ENCODE measurements at places on chromosomes 16 and 17. TPM values are rescaled to one million over a fixed set of nuclear protein-coding genes. Genes with fewer than 3 reads are reported as not detected.

- peaks cover 12% of the 10 kb centered on the region for H3K27me3 ChIP-seq
- H3K27ac ChIP-seq: no peak overlapping the region
- peaks cover 39% of the 10 kb centered on the region for H3K4me1 ChIP-seq
- DNase-seq: peak; percentile 54
Measured at GRCh38 chr16:84864326-84864955, 44.7 kb downstream of the CRISPLD2 start.

GRCh38 chr17:21505819-21506815 is 130.0 kb downstream of the KCNJ12 start:
- H3K36me3 ChIP-seq: no peaks in the 10 kb centered on the region
- H3K4me1 ChIP-seq: no peaks in the 10 kb centered on the region
- no peak for DNase-seq
- H3K27ac ChIP-seq: no peak overlapping the region

DNA sequence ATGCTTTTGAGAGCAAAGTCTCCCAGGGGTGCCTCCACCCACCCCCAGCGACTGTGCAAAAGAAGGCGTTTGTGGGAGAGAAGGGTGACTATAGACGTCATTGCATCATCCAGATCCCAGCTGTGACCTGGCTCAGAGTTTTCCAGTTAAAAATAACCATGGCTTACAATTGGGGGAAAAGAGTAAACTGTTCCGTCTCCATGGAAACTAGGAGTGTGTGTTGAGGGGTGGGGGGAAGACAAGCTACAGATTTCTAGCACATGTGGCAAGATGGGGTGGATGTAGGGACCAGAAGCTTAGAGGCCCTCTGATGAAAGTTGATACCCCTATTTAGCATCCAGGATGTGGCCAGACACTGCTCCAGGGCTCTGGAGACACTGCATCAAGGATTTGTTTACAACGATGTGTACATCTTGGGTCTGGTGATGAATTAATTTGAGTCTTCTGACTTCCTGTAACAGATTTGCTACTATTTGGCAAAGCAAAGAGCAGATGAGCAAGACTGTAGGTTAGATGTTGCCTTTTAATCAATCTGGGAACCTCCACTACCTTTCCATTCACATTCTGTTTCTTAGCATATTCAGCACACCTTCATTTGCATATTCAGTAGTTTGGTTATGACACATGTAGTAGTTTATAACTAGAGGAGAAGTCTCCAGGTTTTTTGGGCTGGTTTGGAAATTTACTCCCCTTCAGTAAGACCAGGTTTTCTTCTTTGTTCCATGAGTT is 6.2 kb upstream of the DUSP14 start:
- peak overlapping the region; percentile 29 for H3K27ac ChIP-seq
- H3K4me3 ChIP-seq: no peak overlapping the region
- peaks cover 10% of the 10 kb centered on the region for H3K4me1 ChIP-seq
- peak; percentile 91 for DNase-seq

GRCh38 chr17:19303367-19303776 is 59.2 kb downstream of the B9D1 start:
- H3K4me3 ChIP-seq: no peak overlapping the region
- H3K4me1 ChIP-seq: peaks cover 37% of the 10 kb centered on the region
- H3K27ac ChIP-seq: peak overlapping the region; percentile 69
- H3K36me3 ChIP-seq: peaks cover 10% of the 10 kb centered on the region
- no peak for DNase-seq
- H3K27me3 ChIP-seq: no peaks in the 10 kb centered on the region

GRCh38 chr16:74100395-74101326 is 196.0 kb upstream of the PSMD7 start:
- H3K36me3 ChIP-seq: no peaks in the 10 kb centered on the region
- H3K27me3 ChIP-seq: no peaks in the 10 kb centered on the region
- no peak overlapping the region for H3K4me3 ChIP-seq
- no peak for DNase-seq
- H3K4me1 ChIP-seq: no peaks in the 10 kb centered on the region
- H3K27ac ChIP-seq: no peak overlapping the region

DNA sequence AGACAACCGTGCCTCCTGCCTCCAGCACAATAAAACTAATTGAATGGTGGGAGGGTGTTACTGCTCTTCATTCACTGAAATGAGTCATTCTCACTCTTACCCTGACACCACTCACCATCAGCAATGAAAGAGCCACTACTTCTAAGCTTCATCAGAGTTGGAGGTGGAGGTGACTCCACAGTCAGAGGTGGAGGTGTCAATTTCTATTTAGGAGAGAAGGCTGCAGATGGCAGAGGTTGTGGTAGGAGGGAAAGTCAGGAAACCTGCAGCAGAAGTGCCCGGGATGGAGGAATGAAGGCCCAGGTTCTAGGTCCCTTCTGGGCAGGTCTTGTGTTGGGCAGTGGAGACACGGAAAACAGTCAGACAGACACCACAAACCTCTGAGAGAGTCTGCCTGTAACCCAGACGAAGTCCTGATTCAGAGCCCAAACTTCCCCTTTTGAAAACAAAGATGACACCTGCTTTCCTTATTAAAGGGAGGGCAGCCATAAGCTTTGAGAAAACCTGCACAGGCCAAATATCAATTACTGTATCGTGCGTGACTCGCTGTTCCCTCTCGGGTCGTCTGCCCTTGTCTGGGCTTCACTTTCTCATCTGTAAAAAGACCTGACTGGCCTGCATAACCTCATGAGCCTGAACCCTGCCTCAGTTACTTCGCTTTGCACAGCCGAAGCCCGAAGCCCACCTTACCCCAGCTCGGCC is 668 bp downstream of the ATPAF2 start:
- H3K27me3 ChIP-seq: no peaks in the 10 kb centered on the region
- peaks cover 23% of the 10 kb centered on the region for H3K4me1 ChIP-seq
- DNase-seq: no peak
- peaks cover 3% of the 10 kb centered on the region for H3K36me3 ChIP-seq
- H3K27ac ChIP-seq: peak overlapping the region; percentile 85
- H3K4me3 ChIP-seq: peak overlapping the region; percentile 97

GRCh38 chr16:23905027-23905426 is 69.2 kb downstream of the PRKCB start:
- no peak overlapping the region for H3K27ac ChIP-seq
- no peaks in the 10 kb centered on the region for H3K36me3 ChIP-seq
- peak; percentile 39 for DNase-seq

GRCh38 chr17:40679523-40679907 is 14.5 kb upstream of the KRT222 start:
- H3K27ac ChIP-seq: no peak overlapping the region
- no peak for DNase-seq
- H3K27me3 ChIP-seq: peaks cover 15% of the 10 kb centered on the region
- H3K4me3 ChIP-seq: no peak overlapping the region
- no peaks in the 10 kb centered on the region for H3K36me3 ChIP-seq

DNA sequence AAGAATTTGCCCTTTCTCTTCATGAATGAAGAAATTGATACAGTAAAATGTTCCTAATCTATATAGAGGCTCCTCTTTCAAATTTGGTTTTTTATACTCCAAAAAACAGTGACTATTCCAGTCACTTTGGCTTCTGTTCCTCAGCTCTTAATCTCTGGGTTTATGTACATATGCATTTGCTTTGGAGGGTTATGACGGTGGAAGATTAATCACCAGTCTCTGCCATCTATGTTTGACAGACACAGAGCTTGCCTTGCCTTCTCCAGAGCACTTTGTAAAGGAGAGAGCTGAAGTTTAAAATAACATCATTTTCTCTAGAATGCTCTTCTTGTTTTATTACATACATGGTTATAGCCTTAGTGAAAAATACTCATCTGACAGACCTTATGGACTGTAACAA is 99.3 kb downstream of the NLK start:
- H3K4me3 ChIP-seq: no peak overlapping the region
- DNase-seq: no peak
- H3K36me3 ChIP-seq: peaks cover 2% of the 10 kb centered on the region
- H3K27ac ChIP-seq: no peak overlapping the region
- H3K4me1 ChIP-seq: no peaks in the 10 kb centered on the region

DNA sequence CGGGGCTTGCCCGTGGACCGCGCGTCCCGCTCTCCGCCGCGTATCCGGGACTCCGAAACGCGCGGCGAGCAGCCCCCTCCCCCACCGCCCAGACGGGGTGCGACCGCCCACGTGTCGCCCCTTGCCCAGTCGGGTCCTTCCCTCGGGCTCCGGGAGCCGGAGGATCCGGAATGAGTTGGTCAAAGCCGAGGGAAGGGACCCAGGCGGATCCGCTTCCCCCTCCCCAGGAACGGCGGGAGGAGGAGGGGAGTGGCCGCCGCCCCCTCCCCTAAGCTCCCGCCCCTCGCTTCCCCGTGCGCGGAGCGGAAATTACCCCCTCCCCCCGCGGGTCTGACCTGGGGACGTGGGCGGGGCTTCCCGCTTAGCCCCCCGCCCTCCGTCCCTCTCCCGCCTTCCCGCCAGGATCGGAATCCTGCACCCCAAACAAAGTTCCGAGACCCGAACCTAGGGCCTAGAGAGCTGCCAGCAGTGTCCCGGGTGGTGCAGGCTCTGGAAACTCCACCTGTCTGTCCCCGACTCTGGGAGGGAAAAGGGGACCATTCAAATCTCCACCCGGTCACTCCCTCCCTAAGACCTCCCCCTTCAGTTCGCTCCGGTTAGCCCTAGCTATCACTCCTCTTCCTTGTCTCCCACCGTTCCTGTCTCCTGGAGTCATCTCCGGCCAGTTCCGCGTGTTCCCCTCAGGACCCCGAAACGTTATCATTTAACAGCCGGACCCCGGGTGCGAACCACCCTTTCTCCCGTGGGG is 1.0 kb upstream of the IGF2BP1 start:
- H3K4me3 ChIP-seq: peak overlapping the region; percentile 82
- H3K27ac ChIP-seq: peak overlapping the region; percentile 59
- peak; percentile 46 for DNase-seq

- peaks cover 23% of the 10 kb centered on the region for H3K4me1 ChIP-seq
- H3K36me3 ChIP-seq: no peaks in the 10 kb centered on the region
- DNase-seq: no peak
- no peak overlapping the region for H3K27ac ChIP-seq
Measured at GRCh38 chr16:85697431-85697830, 8.7 kb upstream of the GINS2 start.

- H3K27me3 ChIP-seq: no peaks in the 10 kb centered on the region
- no peak overlapping the region for H3K4me3 ChIP-seq
- peaks cover 14% of the 10 kb centered on the region for H3K36me3 ChIP-seq
- peaks cover 11% of the 10 kb centered on the region for H3K4me1 ChIP-seq
- DNase-seq: no peak
- H3K27ac ChIP-seq: no peak overlapping the region
Measured at GRCh38 chr16:4535627-4536108, 2.9 kb downstream of the CDIP1 start.

- H3K36me3 ChIP-seq: peaks cover 16% of the 10 kb centered on the region
- H3K4me3 ChIP-seq: no peak overlapping the region
- DNase-seq: no peak
- peaks cover 34% of the 10 kb centered on the region for H3K27me3 ChIP-seq
Measured at GRCh38 chr16:66928702-66929388, 3.5 kb upstream of the RRAD start.

DNA sequence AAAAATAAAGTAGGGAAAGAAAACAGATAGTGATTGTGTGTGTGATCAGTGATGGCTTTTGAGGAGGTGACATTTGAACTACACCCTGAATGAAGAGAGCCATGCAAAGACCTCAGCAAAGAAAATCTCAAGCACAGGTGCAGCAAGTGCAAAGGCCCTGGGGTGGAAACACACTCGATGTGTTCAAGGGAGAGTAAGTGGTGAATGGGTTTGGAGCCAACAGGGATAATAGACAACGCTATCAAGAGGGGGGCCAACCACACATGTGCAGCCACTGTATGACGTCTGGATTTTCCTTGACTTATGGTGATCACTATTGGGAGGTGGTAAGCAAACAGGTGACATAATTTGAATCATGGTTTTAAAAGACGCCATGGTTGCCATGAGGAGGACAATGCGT is 564.2 kb downstream of the WWOX start:
- DNase-seq: no peak
- no peaks in the 10 kb centered on the region for H3K36me3 ChIP-seq
- H3K27me3 ChIP-seq: no peaks in the 10 kb centered on the region
- no peak overlapping the region for H3K27ac ChIP-seq
- H3K4me1 ChIP-seq: peaks cover 10% of the 10 kb centered on the region
- no peak overlapping the region for H3K4me3 ChIP-seq

- H3K36me3 ChIP-seq: peaks cover 32% of the 10 kb centered on the region
- no peak overlapping the region for H3K4me3 ChIP-seq
- H3K4me1 ChIP-seq: peaks cover 20% of the 10 kb centered on the region
- H3K27ac ChIP-seq: no peak overlapping the region
- DNase-seq: no peak
Measured at GRCh38 chr17:78905116-78905515, 2.1 kb upstream of the CEP295NL start.

DNA sequence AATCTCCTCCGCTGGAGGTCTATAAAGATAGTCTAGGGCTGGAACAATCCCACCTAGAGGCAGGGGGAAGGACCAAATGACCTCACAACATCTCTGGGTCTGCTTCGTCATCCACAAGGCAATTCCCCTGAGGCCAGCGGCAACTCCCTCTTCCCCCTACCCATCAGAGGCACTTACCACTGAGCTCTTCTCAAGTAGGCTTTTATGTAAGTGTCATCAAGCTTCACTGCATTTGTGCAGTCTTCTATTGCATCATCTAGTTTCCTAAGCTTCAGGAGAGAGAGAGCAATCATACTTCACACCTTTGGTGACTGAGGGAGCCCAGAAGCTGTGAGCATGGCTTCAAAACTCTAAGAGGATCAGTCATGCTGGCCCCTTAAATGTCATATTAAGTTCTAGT is 21.0 kb downstream of the CNP start:
- H3K27me3 ChIP-seq: no peaks in the 10 kb centered on the region
- H3K27ac ChIP-seq: no peak overlapping the region
- H3K4me3 ChIP-seq: no peak overlapping the region
- peaks cover 87% of the 10 kb centered on the region for H3K36me3 ChIP-seq

GRCh38 chr17:13306310-13306962 is 288.6 kb upstream of the ELAC2 start:
- no peaks in the 10 kb centered on the region for H3K36me3 ChIP-seq
- no peaks in the 10 kb centered on the region for H3K27me3 ChIP-seq
- no peaks in the 10 kb centered on the region for H3K4me1 ChIP-seq

DNA sequence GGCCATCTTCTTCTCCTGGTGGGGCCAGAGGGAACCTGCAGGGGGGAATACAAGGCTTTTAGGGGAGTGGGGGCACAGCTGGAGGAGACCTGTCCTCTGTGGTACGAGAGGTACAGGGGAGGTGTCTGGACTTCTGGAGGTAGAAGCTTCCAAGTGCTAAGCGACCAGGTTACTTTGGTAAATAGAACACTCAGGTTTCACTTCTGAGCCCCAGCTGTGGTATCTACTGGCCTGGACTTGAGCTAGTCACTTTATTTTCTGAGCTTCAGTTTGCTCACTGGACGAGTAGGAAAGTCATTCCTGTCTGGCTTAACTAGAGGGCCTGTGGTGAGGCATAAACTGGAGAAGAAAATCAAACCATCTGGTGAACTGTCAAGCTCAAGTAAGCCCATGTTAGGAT is at the start of gene HEATR9:
Gene HEATR9 (minus strand): TSS at position 155 of the 400 bp plus-strand sequence. CDS start 149 bp downstream, at position 6.
- no peak within 1 kb of the TSS for H3K27ac ChIP-seq
- no peaks in the 10 kb centered on the region for H3K4me1 ChIP-seq
- no peaks in the 10 kb centered on the region for H3K27me3 ChIP-seq
- H3K4me3 ChIP-seq: no peak within 1 kb of the TSS

GRCh38 chr17:79952265-79952877 is 83.3 kb downstream of the TBC1D16 start:
- no peak overlapping the region for H3K27ac ChIP-seq
- peaks cover 25% of the 10 kb centered on the region for H3K4me1 ChIP-seq
- no peak overlapping the region for H3K4me3 ChIP-seq
- H3K36me3 ChIP-seq: peaks cover 35% of the 10 kb centered on the region

ASIC2 gene
- total RNA-seq: under 0.01 TPM

CASKIN1 gene
- total RNA-seq: 0.75 TPM

LLGL2 gene
- 4.3 TPM for total RNA-seq

CSH1 gene
- 21.9 TPM for total RNA-seq

CD300H gene
- not detected for total RNA-seq

CCL18 gene
- total RNA-seq: not detected

ADAM11 gene
- total RNA-seq: 1.3 TPM

PDILT gene
- total RNA-seq: not detected

BCAR1 gene
- 33.4 TPM for total RNA-seq

MMP2 gene
- 277 TPM for total RNA-seq

TBC1D3K gene
- not detected for total RNA-seq
